ENCODE measurements at places on chromosomes 5 and 9.

GRCh38 chr9:2798423-2798822 is 45.5 kb downstream of the PUM3 start:
- no peak for DNase-seq

- DNase-seq = no peak
Observed at GRCh38 chr5:80982093-80982492, 21.9 kb downstream of the RASGRF2 start.

DNA sequence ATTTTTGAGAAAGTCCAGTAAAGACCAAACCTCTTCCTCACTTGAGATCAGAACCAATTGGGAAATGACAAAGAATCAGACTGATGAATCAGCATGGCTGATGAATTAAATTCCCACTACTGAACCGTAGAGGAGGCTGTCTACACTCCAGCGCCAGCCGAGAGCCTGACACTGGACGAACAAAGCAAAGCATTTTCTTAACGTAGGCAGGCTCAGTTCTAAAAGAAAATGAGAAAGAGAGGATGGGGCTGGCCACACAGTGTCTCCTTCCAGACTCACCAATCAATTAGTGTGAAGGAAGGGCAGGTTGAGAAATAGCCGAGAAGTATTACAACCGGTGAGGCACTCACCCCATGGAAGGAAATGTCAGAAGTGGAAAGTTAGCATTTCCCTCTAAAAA is 49.4 kb downstream of the ITGA1 start:
- no peak for DNase-seq

- no peak for DNase-seq
Observed at GRCh38 chr5:145943674-145944121, 7.3 kb downstream of the SH3RF2 start.

GRCh38 chr9:134656334-134657006 is 14.9 kb downstream of the COL5A1 start:
- DNase-seq = no peak

DNA sequence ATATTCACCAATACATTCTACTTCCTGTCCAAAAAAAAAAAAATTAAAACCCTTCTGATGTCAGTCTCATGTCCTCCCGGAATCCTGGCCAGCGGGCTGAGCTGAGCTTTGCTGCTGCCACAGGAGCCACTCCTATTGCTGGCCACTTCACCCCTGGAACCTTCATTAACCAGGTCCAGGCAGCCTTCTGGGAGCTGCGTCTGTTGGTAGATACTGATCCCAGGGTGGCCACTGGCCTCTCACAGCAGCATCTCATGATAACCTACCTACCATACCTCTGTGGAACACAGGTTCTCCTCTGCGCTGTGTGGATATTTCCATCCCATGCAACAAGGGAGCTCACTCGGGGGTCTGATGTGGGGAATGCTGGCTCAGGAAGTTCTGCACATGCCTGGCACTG is 21.0 kb upstream of the NPM1 start:
- no peak for DNase-seq

GRCh38 chr9:115263371-115264075 is 145.6 kb upstream of the TNC start:
- DNase-seq = no peak

DNA sequence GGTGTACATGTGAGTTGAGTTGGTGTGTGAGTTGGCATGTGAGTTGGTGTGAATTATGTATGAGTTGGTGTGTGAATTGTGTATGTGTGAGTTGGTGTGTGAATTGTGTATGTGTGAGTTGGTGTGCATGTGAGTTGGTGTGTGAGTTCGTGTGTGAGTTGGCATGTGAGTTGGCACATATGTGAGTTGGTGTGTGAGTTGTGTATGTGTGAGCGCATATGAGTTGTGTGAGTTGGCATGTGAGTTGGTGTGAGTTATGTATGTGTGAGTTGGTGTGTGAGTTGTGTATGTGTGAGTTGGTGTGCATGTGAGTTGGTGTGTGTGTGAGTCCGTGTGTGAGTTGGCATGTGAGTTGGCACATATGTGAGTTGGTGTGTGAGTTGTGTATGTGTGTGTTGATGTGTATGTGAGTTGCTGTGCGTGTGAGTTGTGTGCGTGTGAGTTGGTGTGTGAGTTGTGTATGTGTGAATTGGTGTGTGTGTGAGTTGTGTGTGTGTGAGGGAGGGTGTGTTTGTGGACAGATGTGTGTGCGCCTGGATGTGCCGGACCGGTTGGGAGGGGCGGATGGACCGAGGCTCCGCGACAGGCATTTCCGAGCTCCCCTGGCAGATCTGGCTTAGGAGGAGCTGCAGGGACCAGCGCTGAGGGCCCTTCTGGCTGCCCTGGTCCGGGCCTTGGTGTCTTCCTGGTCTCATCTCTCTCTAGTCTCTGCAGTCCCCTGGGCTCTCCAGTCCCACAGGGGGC is 162.5 kb upstream of the IER5L start:
- no peak for DNase-seq

- no peak for DNase-seq
Observed at GRCh38 chr5:6190838-6191237, 187.5 kb downstream of the MED10 start.

DNA sequence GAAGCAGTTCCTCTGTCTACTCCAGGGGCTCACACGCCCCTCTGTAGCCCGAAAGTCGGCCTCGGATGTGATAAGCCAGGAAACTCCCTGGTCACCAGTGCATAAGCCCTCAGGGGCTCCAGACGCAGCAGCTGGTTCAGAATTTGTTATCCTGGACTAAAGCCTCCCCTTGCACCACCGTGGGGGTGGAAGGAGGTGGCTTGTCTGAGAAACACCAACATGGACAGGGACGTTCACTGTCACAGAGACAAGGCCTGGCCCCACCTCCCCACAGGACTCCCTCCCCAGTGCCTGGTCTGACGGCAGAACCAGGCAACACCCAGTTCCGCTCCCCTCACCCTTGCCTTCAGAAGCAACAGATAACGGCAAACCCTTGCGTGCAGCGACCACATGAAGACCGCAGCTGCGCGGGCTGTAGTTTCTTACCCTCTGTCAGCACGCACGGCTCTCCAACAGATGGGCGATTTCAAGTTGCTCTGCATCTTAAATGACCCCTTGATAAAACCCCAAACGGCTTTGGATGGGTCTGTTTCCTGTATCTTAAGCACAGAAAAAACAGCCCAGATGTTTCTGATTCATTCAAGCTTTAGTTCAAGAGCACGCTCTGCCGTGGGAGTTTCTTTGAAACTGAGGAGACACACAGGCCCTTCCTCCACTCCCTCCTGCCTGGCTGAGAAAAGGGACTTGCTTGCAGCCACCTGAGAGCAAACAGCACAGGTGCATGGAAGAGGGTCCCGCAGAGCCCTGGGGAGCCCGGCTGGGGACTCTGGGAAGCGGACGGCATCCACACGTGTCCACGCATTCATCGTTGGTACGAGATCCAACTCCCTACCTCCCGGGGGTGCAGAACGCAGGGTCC is 44.7 kb upstream of the NKD2 start:
- no peak for DNase-seq

GRCh38 chr5:180463916-180464602 is 30.1 kb upstream of the CNOT6 start:
- no peak for DNase-seq

DNA sequence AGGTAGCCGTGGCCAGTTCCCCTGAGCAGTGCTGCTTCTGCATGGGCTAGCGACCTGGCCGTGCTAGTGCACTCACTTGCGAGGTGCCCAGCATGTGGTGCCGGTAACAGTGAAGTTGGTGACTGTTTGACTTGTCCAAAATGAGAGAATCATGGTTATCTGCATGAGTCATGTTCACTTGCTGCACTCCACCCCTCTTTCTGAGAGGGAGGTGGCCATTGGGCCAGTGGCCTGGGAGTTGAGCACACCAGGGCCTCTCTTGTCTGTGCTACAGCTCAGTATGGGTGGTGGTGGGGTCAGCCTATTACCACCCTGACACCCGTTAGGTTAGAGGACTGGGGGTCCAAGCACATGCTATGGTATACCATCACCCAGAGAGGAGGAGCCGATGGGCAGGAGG is 55.4 kb upstream of the GARNL3 start:
- DNase-seq = no peak

DNA sequence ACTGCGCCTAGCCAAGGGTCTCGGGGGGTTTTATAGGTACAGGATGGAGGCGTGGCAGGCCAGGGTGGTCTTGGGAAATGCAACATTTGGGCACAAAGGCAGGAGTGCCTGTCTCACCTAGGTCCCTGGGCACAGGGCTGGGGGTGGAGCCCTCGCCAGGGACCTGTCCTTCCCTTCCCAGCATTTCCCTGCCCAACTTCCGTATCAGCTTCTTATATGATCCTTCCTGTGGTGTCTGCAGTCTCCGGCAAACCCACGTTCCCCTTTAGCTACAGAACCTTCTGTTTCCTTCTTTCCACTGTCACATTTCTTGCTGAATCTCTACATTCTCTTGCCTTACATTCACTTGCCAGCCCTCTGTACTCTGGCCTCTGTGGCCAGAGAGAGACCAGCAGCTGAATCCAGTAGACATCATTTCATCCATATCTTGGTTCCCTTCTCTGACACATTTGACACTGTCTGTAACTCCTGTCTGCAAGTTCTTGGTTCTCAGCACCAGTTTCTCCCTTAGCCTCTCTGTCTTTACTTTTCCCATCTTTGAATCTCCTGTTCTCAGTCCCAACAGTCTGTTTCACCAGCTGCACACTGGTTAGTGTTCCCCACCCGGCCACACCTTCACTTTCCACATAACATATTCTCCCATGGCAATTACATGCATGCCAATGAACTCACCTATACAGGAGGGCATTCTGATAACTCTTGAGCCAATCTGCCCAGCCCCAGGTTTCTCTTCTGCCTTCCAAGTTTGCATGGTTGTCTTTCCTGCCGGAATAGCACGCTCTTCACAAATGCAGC is 134.7 kb upstream of the ZNF608 start:
- no peak for DNase-seq

GRCh38 chr5:124263680-124264491 is 482.6 kb downstream of the ZNF608 start:
- DNase-seq = no peak

GRCh38 chr9:96425500-96426169 is 7.5 kb upstream of the ZNF367 start:
- no peak for DNase-seq

DNA sequence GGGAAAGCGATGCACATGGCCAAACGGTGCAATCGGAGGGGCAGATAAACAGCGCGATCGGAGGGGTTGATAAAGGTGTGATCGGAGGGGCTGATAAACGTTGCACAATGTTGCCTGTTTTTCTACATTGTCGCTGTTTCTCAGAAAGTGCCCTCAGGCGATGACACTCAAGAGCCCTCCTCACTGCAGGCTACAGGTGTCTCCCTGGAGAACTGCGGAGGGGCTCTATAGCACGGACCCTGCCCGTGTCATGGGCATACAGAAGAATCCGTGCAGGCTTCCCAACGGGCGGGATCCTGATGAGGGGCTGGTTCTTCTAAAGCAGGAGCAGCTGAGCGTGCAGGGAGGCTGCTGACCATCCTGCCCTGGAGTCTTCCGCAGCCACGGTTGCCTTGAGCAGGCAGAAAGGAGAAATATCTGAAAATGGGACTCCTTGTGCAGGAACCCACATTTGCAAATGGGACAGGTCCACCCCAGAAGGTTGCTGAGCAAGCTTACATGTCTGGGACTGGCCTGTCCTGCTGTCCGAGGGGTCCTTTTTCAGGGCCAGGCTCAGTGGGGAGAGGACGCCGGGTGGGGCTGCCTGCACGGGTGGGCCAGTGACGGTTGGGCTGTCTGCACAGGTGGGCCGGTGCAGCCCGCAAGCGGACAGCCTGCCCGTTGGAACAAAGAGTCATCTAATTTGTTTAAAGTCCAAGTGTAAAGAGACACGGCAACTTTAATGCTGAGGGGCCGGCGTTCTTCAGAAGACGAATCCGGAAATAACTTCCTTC is 25.1 kb upstream of the LPCAT1 start:
- no peak for DNase-seq

- no peak for DNase-seq
Observed at GRCh38 chr5:133383580-133383939, 228.8 kb downstream of the FSTL4 start.

DNA sequence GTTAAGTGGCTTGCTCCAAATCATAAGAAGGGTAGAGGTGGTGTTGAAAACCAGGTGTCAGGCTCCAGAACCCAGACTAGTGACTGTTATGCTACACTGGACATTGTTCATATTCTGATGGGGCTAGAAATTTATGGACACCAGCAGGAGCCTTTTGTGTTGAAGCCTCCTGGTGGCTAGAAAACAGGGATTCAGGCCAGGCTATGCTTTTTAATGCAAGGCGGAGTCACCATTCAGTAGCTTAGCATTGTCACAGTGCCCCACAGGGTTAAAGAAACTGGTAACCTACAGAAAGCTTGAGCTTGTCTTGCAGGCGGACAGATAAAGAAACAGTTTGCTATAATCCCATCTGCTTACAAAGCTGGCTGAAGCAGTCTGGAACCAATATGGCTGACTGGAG is 23.0 kb upstream of the GOLM1 start:
- DNase-seq = no peak

- DNase-seq = no peak
Observed at GRCh38 chr5:74665816-74666215, 19.2 kb upstream of the HEXB start.

DNA sequence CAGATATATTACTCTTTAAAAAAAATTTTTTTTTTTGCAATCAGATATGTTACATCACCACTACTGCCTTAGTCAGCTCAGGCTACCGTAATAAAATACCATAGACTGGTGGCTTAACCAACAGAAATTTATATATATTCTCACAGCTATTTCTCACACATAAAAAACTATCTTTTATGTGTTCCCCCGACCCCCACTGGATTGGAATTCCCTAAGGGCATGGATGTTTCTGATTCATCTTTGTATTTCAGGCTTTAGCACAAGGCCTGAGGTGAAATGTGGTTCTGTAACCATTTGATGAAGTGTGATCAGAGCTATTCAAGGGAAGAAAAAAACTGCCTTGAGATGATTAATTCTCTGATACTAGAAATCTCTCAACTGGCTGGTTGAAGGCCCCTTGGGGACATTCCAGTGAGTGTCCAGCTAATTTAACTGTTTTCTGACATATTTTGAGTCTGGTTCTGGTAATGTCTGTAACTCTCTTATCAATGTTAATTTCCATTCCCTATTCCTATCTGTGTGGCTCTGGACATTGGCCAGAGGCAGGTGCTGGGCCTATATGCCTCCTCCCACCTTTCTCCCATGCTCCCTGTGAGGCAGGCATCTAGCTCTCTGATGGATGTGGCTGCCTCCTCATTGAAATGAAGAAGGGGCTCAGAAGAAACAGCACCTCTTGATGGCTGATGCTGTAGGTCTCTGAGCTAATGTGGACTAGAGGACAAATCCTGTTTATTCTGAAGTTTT is 2.5 kb downstream of the CD14 start:
- no peak for DNase-seq

DNA sequence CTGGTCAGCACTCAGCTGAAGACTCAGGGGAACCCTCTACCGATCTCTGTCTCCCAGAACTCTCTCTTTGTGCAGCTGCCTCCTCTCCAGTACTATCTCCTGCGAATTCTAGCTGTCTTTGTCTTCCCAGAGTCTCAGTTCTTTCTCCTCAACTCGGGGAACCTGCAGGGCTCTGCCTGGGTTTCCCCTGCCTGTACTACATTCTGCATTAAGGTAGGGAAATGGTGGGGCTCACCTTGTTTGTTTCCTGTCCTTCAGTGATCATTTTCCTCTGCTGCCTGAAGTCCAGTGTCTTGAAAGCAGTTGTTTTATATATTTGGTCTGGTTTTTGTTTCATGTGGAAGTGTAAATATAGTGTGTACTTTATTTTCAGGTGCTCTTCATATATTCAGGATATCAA is 43.1 kb upstream of the IGFBPL1 start:
- no peak for DNase-seq

All from psoas muscle (tissue), 8 donors.